B cell (primary cell): ENCODE measurements at places on chromosomes 3 and 15.

GRCh38 chr3:45554006-45554666, 40.4 kb upstream of the LIMD1 start:
- peak; percentile 16 for DNase-seq

- peak; percentile 67 for DNase-seq
These were observed at the start of gene C3orf62 for GRCh38 chr3:49276475-49277382. Gene C3orf62 (minus strand): TSS chr3:49277232. CDS start chr3:49276872, 360 bp downstream.

- no peak for DNase-seq
These were observed 260.3 kb downstream of the XXYLT1 start for GRCh38 chr3:195010551-195011100.

- DNase-seq: no peak
These were observed 4.8 kb downstream of the SEMA4B start for GRCh38 chr15:90205886-90206285.

DNA sequence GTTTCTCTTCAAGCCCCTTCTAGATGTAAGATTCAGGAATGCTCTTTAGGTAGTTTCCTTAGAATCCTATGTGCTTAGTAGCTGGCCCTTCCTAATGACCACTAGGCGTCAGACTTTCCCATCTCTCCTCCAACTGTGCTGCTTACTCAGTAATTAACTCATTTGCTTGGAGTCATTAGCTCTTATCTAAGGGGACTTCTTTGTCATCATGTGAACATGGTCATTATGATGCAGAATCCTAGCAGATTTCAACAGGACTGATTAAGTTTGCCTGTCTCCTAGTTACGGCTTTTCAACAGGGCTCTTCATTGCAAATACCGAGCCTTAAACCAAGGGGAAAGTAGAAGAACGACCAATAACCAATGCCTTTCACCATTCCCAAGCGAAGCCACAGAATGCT, 46.4 kb downstream of the GJD2 start:
- DNase-seq: no peak

- no peak for DNase-seq
These were observed 26.9 kb upstream of the KBTBD8 start for GRCh38 chr3:66971245-66971644.

DNA sequence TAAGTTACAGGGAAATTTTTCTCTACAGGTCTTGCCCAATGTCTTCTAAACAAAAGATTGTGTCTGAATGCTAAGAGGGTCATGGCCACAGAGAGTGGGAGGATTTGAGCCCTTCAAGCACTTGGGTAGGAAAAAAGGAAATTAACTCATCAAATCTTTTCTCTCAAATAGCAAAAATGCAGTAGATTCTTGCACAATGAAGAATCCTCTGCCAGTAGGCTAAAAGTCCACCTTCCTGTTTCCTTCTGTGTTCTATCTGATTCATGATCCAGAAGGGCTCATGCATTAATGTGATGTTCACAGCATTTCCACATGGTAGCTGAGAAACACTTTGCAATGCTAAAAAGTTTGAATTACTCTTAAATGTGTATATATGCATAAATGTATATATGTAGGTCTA, 177.1 kb downstream of the CD47 start:
- DNase-seq: no peak

DNA sequence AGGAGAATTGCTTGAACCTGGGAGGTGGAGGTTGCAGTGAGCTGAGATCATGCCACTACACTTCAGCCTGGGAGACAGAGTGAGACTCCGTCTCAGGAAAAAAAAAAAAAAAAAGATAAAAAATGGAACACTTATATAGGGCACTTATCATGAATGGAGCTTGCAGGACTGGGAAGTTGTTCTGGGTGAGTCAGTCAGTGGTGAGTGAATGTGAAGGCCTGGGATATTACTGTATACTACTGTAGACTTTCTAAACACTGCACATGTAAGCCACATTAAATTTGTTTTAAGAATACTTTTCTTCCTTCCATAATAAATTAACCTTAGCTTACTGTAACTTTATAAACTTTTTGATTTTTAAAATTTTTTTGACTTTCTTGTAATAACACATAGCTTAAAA, 59.8 kb downstream of the SFMBT1 start:
- DNase-seq: no peak

- no peak for DNase-seq
These were observed 19.4 kb downstream of the SLC6A11 start for GRCh38 chr3:10835406-10835805.

- no peak for DNase-seq
These were observed 153.4 kb downstream of the CBLB start for GRCh38 chr3:105715372-105715771.

DNA sequence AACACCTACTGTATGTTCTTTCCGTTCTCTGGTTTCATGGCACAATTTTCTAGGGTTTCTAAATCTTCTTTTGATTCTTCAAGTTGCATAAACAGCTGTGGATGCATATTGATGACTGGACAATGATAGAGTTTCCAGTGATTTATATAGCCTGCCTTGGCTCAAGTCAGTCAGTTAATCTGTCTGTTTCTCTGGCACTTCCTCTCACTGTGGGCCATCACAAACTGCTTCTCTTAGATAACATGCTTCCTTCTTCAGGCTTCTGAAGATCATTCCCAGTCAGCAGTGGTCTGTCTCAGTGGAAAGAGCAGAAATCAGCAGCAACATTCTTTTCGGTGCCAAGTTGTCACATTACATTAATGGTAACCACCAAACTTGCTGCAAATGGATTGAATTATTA, 207.2 kb downstream of the RYR3 start:
- no peak for DNase-seq

DNA sequence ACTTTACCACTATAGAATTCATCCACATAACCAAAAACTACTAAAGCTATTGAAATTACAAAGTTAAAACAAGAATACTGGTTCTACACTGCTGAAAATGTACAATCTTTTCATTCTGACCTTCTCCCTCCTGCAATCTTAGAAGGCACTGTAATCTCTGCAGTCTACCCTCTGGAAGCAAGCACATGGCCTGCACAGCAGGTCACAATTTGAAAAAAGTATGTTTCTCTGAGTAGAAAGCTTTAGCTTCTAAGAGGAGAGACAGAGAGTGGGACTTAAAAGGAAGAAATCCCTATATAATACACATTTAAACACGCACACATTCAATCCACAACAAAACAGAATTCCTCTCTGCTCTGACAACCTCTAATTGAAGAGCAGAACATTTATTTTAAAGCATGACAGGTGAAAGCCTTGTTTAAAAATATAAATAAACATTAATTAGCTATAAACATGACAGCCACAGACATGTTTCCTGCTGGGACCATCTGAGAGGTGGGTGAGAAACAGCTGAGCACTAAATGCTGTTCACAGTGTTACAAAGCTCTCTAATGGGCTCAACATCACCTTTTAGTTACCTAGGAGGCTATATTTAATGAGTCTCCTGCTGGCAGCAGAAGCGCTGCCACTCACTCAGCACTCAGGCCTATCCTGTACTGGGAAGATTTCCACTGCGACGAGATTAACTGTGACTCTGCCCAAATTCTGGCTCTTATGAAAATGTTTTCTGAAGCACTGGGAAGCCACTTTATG, 447.4 kb downstream of the AGBL1 start:
- no peak for DNase-seq

GRCh38 chr3:185251272-185251671, 2.6 kb downstream of the EHHADH start:
- no peak for DNase-seq

DNA sequence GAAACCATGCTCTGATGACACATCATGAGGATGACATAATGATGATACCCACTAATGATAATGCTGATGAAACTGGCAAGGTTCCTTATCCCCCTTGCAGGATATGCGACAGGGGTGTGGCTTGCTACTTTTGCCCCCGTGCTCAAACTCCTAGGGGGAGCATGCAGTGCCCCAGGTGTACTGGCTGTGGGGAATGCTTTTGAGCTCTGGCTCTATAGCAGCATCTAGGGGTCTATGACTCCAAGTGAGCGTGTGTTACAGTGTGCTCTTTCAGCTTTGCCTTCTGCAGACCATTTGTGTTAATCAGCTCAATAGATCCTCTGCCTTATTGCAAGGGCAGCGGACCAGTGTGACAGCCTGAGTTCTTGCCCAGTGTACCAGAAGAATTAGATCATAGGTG, 1239.5 kb downstream of the SI start:
- no peak for DNase-seq

- DNase-seq: no peak
These were observed 557.2 kb downstream of the NR2F2 start for GRCh38 chr15:96887730-96888129.

GRCh38 chr3:25707268-25707926, 42.7 kb upstream of the TOP2B start:
- DNase-seq: no peak

- DNase-seq: no peak
These were observed 26.0 kb downstream of the PLA2G4F start for GRCh38 chr15:42130246-42130986.

- DNase-seq: no peak
These were observed 185.1 kb upstream of the GALNT15 start for GRCh38 chr3:15989419-15989818.

GRCh38 chr3:119160361-119160760, 13.0 kb upstream of the UPK1B start:
- no peak for DNase-seq

GRCh38 chr3:16666206-16666605, 61.0 kb upstream of the DAZL start:
- no peak for DNase-seq

DNA sequence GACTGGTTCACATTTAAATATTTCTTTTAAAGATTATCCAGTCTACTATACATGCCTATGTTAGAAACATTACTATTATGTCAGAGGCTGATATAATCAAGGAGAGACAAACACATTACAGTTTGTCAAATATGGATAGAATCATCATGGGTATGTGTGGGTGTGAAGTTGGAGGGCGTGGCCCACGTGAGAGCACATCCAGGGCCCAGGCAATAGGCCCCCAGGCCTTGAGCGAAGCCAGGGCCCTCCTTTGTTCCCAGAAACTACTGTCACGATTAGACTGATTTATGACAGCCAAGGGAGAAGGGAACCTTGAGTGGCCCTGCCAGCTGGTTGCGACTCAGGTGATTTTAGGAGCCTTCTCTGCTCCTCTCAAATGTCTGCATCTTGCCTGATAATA, 26.9 kb upstream of the LDHAL6B start:
- no peak for DNase-seq

DNA sequence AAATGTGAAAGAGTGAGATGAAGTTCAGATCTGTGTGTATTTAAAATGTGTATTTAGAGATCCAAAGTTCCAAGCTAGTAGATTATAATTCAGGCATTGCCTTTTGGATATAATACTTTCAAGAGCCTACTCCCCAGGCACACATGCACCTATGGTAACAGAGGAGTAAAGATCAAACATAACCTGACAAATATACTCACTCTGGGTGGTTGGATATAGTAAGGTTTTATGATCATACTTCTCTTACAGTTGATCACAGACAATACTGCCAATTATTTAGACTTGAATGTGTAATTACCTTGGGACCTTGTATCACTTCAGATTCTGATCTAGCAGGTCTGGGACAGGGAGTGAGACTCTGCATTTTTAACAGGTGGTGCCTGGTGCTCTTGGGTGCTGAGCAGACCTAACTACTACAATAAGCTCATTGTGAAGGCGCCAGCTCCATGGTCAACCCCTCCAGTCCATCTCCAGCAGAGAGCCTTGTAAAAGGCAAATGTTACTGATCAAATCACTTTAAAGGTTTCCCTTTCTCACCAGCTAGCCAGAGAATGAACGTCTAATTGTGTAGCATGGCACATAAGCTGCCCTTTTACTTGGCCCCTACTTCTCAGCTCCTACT, 55.5 kb downstream of the NBEAL2 start:
- no peak for DNase-seq

- DNase-seq: no peak
These were observed 155.9 kb downstream of the PEX5L start for GRCh38 chr3:179880868-179881267.

DNA sequence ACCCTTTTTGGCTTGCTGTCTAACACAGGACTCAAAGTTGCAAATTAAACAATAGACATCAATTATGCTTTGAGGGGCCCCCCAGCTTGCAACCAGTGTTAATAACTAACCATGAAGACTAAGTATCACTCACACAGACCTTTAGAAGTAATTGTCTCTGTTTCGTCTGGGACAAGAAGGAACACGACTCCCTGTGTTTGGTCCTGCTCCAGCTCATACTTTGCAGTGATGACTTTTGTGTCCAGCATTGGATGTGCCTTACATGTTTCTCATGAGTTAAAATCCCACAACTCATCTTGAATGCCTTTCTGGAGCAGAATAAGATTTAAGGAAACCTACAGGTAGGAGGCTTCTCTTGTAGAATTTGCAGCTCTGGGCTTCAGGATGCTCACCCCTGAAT, 53.1 kb downstream of the GMNC start:
- DNase-seq: no peak

GRCh38 chr15:70241561-70242320, 144.0 kb upstream of the TLE3 start:
- no peak for DNase-seq

DNA sequence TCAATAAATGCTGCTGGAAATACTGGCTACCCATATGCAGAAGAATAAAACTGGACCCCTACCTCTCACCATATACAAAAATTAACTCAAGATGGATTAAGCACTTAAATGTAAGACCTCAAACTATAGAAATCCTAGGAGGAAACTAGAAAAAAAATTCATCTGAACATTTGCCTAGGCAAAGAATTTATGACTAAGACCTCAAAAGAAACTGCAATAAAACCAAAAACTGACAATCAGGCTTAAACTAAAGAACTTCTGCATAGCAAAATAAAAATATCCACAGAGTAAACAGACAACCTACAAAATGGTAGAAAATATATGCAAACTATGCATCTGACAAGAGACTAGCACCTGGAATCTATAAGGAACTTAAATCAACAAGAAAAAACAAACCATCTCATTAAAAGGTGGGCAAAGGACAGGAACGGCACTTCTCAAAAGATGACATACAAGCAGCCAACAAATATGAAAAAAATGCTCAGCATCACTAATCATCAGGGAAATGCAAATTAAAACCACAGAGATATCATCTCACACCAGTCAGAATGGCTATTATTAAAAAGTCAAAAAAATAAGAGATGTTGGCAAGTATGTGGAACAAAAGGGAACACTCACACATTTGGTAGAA, 47.0 kb downstream of the MYO9A start:
- DNase-seq: peak; percentile 6

GRCh38 chr15:70854666-70854976, 664 bp upstream of the LARP6 start:
- no peak for DNase-seq

GRCh38 chr3:71541313-71541712, 42.2 kb downstream of the FOXP1 start:
- DNase-seq: no peak

DNA sequence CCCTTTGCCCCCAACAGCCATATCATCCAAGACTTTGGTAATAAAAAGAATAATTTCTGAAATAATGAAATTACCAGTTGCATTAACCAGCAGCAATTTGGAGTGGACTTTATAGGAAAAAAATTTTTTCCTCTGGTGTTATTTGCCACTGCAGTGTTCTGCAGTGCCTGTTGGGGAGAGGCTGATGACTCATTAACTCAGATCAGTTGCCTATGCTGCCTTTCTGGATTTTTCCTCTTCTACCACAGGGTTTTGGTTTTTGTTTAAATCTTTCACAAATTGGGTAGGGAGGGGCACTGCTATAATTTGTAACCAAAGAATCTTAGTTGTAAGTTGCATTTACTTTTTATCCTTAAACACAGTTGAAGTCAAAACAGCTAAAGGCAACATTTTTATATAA, 22.7 kb downstream of the ATP6V1A start:
- no peak for DNase-seq

- DNase-seq: no peak
These were observed 7.1 kb downstream of the SEMA3F start for GRCh38 chr3:50162034-50162883.
